ENCODE measurements at places on chromosomes 3 and 15. TPM values are rescaled to one million over a fixed set of nuclear protein-coding genes. Genes with fewer than 3 reads are reported as not detected.

HTR3E gene
- not detected for total RNA-seq

ECE2 gene
- 0.45 TPM for total RNA-seq

VIPR1 gene
- total RNA-seq: 4.0 TPM

PCSK6 gene
- total RNA-seq: 24.1 TPM

SPTBN5 gene
- total RNA-seq: 1.1 TPM

DNA sequence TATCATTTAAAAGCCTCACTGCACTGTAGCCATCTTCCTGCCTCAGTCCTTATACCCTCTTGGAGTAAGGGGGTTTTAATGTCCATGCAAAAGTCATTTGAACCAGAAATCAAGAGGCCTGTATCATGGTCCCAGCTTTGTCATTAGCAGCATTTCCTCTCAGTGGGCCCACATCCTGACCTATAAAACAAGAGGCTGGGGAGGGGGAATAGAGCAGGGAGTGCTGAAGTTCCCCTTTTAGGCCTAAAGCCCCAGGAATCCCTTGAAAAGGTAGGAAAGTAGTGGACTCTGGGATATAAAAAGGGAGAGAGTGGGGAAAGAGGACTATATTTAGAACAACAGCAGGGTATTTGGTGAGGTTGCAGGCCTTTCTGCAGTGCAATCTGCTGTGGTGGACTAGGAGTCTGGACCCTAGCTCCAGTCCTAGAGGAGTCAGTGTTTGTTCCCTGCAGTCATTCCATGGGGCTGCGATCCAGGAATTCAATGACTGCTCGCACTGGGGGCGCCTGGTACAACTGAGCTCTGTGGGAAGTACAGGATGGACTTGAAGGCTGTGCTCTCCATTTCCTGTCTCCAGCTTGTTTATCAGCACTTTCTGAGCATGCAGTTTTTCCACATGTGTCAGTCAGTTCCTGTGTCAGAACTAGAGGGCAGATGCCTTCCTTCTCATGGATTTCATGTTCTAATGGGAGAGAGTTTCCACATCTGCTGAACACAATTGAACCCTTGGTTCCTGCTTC, 46.8 kb downstream of the PDHB start:
- H3K4me1 ChIP-seq: peaks cover 40% of the 10 kb centered on the region
- no peak overlapping the region for H3K4me3 ChIP-seq
- H3K27ac ChIP-seq: peak overlapping the region; percentile 60
- H3K36me3 ChIP-seq: peaks cover 24% of the 10 kb centered on the region

Data from esophagus muscularis mucosa (tissue), 4 donors.